IMR-90 (cell line): ENCODE measurements at places on chromosomes 2 and 18.

DNA sequence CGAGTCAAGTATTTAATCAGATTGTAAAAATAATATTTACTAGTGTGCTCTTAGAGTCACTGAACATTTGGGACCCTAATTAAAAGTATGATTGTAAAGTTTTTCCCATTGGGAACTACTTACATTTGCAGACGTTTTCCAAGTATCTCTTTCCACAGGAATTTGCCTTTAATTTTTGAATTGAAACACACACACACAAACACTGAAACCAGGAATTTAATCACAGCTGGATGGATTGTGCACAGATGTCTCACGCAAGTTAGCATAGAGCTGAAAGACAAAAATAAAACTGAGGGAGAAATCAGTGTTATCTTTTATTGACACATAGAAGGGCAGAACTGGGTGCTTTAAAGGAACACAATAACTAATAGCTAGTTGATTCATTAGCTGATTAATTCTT is 230.7 kb downstream of the RND3 start:
- DNase-seq, result peak; percentile 24

DNA sequence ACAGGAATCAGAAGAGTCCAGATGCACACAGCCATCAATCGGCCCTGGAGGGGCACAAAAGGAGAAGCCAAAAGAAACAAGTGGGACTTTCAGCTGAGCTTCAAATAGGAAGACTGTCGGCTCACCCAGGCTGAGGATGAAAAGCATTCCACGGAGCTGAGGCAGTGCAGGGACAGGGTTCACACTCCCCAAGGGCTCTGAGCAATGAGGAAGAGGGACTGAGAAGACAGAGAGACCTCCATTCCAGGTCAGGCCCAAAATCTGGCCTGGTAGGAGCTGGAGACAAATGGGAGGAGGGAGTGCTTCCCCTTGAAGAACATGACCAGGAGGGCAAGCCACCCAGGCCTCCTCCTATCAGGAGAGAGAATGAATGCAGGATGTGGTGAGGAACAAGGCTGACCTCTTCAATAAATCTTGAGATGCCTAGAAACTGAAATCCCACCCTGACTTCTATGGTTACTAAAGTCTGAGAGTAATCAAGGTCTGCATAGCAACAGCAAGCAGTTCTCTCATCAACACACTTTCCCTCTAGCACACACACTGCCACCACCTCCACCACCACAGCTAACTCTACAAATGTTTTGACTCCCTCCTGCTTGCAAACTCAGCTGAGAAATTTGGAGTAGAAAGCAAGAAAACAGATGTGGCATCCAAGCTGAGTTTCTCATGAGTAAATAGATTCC is 434.4 kb downstream of the TNS1 start:
- DNase-seq, result peak; percentile 45

DNA sequence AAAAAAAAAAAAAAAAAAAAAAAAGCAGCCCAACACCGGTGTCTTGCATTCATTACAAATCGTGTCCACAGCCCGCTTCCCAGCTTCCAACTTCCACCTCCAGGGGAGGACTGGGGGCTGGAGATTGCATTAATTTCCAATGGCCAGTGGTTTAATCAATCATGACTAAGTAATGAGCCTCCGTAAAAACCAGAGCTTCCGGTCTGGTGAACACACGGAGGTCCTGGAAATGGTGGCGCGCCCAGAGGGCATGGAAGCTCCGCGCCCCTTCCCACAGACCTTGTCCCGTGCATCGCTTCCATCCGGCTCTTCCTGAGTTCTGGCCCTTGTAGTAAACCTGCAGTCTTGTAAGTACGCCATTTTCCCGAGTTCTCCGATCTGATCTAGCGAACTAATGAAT is 43.6 kb downstream of the EEF1B2 start:
- DNase-seq, result no peak

- DNase-seq, result no peak
Measured at GRCh38 chr2:134031539-134031938, 222.3 kb upstream of the MGAT5 start.

DNA sequence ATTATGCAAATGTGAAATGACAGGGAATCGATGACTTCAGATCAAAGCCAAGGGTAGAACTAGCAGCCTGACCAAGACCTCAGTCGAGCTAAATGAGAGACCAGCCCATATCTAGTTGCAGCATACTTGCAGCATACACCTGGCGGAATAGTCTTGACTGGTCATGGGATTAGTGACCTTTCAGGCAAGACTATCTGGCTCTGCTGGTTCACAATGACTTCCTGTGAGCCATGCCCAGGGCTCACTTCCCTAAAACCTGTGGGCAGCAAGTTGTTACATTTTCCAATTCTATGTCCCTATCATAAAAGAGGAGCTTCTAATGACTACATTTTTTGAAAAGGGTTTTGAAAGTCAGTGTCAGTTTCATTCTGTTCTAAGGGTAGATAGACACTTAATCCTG is 1624.9 kb upstream of the CELF4 start:
- DNase-seq, result no peak

DNA sequence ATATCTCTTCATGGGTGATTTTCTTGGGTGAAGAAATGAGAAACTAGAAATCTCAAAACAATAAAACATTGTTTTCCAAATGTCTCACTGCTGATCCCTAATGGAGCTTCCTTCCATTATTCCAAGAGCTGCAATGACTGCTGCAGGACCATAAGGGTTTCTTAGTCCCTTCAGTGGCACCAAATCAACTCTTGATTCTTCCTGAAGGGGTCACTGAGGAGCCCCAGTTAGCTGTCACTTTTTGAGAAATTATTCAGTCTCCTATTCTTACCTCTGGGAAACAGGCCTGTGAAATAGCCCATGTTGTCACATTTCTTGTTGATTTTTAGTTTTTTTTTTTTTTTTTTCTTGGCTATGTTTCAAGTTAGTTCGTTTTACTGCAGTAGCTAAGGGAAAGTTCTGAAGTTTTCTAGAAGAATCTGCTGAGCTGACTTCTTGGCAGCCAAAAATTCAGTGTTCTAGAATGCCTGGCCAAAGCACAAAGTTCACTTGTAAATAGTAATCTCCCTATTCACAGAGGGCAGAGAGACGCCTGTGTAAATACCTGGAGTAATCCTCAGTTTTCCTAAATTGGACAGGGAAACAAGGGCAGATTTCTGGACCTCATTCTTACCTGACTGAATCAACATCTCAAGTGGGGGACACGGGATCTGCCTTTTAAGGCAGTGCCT is 480.0 kb downstream of the RIT2 start:
- no peak for DNase-seq

- peak; percentile 77 for DNase-seq
Measured at GRCh38 chr18:23650968-23651927, 11.5 kb downstream of the ANKRD29 start.

DNA sequence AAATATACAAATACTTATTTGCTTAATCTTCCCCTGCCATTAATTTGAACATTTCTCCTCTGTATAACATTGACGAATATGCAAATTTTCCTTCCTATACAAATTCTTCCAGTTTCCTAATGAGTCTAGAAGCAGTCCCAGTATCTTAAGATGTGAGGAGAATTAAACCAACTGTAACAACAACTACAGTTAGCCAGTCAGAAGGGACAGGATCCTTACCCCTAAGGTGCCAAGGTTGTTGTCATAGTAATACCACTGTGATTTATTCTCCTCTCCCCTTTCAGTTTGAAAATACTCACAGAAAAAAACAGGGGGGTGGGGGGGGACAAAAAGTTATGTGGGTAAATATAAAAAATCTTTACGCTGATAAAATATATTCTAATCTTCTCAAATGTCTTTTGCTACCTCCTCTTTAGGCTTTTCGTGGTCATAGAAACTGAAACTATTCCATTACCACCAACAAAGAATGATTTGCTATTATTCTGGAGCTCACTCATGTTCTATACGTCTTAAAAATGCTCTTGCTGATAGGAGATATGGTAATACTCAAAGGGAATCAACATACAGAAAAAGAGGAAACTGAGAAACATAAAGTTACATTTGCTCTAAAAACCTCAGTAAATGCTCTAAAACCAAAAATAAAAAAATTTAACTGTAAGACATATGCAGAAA is 107.6 kb downstream of the MEMO1 start:
- no peak for DNase-seq

DNA sequence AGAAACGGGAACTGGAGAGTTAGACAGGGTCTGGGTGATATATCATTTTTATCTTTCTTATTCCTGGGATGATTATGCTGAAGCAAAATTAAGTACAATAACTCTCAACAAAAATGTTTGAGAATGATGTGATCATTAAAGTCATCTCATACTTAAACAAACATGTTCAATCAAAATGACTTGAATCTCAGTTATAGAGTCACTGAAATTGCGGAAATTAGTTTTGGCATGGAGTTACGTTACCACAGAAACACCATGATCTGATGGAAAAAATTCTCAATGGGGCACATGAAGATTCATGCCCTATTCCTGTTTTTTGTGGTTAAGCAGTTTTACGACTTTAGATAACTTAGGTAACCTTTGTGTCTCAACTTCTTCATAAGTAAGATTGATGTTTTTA is 757.7 kb downstream of the EPHA4 start:
- no peak for DNase-seq

DNA sequence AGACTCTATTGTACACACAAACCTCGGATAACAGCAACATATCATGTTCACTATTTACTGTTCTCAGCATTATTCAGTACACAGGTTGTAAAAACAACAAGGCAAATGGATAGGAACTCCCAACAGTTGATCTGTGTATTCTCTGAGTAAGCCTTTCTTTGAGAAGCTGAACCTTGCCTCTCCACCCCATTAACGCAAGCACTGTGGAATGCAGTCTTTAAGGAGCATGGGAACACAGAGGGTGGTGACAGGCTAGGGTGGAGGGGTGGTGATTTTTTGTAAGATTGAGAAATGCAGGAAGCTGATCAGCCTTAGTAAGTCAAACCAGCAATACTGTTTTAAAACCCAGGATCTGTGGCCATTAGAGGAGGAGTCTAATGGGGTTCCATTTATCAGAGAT is 19.6 kb upstream of the SERPINB11 start:
- DNase-seq, result peak; percentile 96

DNA sequence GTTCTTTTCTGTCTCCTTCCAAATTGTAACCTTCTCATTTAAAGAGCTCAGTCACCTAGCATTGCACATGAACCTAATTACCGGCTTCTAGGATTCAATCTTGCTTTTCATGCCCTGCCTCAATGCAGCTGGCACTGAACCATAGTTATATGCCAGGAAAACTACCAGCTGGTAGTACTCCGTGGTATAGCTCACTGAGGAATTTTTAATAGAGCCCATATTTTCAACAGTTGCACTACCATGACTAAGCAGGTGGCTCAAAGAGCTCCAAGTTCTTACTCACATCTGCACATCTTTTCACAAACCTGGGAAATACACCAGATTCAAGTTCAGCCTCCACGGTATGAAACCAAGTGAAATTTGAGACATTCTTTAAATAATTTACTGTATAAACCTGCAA is 363.5 kb downstream of the GRB14 start:
- DNase-seq, result no peak

DNA sequence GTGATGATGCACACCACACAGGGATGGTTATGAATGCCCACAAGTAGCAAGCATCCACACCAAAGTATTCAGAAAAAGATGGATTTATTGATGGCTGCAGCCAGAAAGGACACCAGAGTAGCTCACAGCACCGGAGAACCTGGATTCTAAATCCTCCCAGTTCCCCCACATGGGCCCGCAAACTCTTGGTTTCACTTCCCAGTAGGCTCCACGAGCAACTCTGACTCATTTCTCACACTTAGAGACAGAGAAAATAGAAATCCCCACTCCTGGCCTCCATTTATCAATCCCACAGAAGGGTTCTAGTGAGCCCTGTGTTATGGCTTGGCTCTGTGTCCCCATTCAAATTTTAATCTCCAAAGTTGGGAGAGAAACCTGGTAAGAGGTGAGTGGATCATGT is 426.7 kb upstream of the MYT1L start:
- DNase-seq, result no peak
